Naive thymus-derived CD8-positive, alpha-beta T cell (primary cell): ENCODE measurements at places on chromosomes 2 and 18. TPM values are rescaled to one million over a fixed set of nuclear protein-coding genes. Genes with fewer than 3 reads are reported as not detected.
A peak's percentile ranks its signal among the peaks of the same experiment; 100 is the strongest.

DNA sequence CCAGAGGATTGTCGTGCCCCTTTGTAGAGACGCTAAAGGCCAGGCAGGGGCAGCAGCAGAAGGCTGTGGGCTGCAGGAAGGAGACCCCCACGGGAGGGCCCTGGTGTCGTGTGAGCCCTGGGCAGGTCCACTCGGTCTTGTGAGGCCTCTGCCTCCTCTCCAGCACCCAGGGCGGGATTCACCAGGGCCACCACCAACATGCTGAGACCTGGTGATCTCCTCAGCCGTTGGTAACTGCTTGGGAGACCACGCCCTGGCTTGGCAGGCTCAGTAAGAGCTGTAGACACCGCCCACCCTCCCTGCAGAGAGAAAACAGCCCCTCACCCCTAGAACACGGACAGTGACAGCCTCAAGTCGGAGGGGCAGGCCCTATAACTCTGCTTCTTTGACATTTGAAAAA is 21.1 kb downstream of the MBP start:
- DNase-seq: no peak

GRCh38 chr2:204840504-204840903 is 295.2 kb downstream of the PARD3B start:
- no peak for DNase-seq

DNA sequence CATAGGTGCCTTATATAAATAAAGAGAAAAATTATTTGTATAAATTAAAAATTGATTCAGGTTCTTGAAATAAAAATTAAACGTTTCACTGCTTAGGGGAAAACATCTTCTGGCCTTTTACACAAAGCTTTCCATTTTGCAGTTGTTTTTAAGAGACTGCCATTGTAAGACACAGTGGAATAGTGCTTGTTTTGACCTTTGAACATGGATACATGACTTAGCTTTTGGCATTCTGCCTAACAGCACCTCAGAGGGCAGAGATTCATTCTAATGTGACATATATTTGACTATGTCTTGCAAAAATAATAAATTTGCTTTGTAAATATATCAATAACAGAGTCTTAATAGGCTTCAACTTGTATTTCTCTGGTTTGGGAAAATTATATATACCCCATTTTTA is 142.1 kb downstream of the SLC4A10 start:
- no peak for DNase-seq

GRCh38 chr2:142286618-142287017 is 155.8 kb upstream of the LRP1B start:
- no peak for DNase-seq

DNA sequence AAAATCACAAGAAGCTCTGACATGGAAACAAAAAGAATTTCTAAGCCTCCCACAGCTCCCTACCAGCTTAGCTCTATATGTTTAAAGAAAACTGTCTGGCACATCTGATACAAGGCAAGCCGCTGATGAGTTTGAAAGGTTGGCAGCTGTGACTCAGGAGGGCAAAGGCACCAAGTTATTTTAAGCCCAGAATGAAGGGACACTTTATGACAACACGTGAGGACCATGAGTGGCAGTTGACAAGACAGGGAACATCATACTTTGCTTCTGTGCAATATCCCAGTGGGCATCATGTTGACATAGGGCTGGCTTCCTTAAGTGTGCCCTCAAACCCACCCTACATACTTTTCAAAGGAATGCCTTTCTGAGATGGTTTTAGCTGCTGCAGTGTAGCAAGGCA is 272.9 kb downstream of the CLIP4 start:
- no peak for DNase-seq

GRCh38 chr18:49225160-49225559 is 235.3 kb downstream of the DYM start:
- no peak for DNase-seq

- no peak for DNase-seq
Observed at GRCh38 chr2:148167241-148167766, 146.4 kb downstream of the MBD5 start.

DNA sequence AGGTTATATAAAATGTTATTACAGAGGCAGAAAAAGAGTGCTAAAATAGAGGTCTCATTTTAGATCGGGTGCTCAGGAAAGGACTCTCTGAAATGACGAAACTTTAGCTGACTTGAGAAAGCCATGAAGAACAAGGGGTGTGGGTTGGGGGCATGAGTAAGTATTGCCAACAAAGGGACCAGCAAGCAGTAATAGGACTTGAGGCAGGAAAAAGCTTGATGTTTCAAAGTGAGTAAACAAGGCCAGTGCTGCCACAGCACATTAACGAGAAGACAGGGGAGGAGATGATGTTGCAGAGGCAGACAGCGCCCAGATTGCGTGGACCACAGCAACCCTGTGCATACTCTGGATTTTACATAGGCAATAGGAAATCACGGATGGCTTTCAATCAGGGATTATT is 318.8 kb downstream of the ZEB2 start:
- no peak for DNase-seq

DNA sequence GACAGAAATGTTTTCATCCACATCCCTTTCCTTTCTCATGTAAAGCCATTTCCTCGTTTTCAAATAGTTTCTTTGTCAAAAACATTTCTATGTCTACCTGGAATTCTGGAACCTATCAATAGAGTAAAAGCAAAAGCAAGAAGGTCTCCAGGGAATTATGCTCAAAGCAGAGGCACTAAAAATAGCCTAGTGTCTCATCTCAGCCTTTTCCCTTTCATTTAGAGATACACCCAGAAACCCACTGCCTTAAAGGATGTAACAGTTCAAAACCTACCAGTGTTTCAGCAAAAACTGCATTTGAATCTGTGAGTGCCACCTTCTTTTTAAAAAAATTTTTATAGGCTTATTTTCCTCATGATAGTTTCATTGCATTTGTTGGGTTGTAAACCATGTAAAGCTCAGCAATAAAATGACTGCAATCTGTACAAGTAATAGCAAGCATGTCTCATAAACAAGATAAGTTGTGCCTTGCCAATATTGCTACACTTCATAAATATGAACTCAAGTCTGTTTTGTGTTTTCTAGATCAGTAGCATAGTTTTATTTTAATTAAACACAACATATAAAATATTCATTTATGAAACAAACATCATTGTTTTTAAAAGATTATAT is 927.3 kb upstream of the ACVR2A start:
- DNase-seq: no peak

DNA sequence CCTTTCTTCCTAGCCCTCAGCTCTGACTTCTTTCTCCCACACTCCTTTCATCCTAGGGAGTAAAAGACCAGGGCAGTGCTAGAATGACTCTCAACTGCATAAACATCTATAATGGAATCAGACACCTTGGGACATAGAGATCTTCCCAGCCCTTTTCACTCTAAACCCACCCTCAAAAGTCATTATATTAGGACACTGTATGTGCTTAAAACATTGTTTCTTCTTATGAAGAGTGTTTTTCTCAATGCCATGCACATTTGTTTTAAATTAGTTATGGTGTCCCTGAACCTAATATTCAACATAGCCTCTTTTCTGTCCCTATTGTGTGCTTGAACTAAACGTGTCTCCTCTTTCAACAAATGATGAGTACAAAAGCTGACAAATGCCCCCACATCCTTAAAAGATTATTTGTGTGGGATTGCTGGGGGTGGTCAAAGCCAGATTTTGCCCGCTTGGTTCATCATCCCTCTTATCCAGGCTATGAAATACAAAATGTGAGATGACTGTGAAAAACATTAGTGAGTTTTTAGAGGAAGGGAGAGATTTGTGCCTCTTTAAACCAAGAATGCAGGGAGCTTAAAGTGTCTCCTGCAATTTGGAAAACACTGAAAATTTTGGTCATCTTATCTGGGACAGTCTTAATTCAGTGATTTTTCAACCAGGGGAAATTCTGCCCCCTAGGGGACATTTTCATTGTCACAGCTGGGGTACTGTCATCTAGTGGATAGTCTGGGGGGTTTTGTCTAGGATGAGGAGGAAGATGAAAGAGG is 29.0 kb downstream of the SERPINB5 start:
- no peak for DNase-seq

- no peak for DNase-seq
Observed at GRCh38 chr2:37111958-37112357, 27.6 kb downstream of the GPATCH11 start.

GRCh38 chr2:202016579-202017227 is 17.0 kb upstream of the FZD7 start:
- DNase-seq: no peak

DNA sequence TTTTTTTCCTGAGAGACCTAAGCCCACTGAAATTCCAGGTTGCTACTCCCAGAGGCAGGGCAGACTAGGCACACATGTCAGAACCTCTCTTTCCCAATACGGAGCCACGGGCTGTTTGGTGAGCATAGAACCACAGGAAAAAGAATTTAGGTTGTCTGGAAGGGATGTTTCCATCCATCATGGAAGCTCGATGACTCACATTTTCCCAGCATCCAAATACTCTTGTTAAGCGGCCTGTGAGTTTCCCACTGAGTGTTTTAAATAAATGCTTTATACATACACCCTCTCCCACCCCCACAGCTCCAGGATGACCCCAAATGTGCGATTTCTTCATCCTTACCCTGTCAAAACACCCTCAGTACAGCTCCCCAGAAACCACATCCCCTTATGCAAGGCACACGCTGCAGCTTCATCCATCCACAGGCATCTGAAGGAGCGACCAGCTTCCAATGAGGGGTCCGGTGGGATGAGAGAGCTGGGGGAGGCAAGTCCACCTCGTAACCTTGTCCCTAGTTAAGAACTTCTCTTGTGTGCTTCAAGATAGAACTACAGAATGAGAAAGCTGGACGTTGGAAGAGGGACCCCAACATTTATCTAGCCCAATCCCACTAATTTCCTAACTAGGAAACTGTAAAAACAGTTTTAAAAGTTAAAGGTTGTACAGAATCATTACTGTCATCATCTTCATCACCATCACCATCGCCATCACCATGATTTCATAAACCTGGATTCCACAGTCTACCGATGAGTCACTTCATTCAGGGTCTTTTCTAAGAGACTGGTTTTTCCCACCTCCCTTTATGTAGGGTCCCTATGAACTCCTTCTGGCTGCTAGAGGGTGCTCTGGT is 63.5 kb upstream of the FZD7 start:
- no peak for DNase-seq

DNA sequence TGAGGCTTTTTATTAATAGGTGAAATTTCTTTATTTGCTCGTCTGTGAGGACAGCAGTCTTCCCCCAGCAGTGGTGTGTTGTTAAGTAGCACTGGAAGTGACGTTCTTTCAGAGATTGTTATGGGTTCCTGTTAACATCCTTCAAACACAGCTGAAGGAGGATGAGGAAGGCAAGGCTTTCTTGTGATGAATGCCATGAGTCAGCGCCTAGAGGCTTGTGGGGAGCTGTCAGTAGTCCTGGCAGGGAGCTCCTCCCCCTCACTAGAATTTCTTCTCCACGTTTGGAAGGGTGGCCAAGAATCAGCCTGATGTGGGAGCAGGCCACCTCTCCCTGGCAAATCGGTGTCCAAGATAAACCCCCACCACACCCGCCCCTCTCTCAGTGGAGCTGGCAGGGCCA is 113.2 kb downstream of the ARHGEF4 start:
- DNase-seq: no peak

DNA sequence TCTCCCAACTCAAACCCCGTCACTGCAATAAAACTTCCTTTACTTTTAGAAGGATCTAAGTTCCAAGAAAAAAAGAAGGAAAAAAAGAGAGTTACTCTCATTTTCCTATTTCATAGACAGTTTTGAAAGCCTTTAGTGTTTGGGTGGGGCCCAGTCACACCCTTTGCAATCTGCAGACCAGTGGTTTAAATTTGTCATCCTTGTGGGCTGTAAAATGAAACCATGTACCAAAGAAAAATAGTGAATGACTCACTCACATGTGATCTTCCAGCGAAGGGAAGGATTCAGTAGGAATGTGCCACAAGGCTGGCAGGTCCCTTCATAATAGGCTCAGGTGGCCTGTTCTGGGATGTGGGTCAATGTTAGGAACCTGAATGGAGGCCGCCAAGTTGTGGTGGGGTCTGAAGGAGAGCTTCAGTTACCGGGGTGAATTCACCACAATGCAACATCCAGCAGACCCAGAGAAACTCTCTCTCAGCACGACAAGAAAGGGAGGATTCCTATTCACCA is 28.3 kb downstream of the ANXA4 start:
- peak; percentile 6 for DNase-seq

DNA sequence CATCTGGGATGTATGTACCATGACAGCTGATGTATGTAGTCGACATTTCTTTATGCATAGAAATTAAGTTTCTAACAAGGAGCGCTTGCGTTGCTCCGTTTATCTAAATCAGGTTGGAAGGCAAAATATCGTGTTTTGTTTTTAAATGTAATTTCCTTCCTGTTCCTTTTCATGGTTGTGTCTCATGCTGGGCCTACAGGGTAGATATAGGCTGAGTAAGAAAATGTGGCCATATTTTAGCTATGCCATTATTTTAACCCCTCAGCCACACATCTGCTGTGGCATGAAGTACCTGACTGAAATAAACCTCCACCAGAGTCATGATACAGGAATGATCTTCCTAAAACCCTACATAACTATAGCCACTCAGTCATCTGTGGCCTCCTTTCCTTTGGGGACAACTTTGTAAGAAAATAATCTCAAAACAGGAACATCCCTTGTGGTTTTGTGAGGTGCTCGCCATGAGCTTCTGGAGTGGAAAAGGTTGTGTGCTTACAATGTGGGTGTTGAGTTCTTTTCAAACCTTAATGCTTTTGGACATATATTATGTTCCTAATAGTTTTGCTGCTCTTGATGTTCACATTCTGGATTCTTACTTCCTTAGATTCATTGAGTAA is 214.3 kb downstream of the FAM210A start:
- DNase-seq: no peak

- no peak for DNase-seq
Observed at GRCh38 chr2:232416521-232417470, 10.2 kb downstream of the ALPG start.

DNA sequence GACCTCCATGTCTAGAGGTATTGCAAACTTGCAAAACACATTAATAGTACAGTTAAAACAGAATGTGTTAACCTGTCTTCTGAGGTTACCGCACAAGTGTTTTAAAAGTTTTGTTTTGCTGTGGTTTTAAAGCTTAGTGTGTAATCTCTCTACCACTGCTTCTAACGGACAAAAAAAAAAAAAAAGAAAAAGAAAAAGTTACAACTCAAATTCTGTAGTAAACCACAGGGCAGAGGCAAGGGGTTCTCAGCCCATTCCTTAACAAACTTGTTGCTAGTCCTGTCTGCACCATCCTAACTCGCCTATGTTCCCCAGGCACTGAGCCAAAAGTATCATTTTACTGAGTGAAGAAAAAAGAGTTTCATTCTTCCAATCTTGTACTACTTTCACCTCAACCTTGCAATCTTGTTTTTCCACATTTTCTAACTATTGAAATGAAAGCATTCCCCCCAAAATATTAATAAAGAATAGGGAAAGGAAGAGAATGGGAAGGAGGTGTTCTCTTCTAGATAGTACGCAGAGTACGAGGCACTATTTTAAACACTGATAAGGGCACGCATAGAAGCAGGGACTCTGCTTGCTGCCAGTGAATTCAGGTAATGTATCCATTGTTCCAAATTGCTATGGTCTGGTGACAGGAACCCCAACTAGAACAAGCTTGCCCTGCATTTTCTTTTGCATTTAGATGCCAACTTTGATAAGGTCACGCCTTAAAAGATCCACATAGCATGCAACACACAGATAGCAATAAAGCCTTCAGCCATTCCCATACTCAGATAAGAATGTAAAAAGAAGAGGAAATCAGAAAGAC is 47.1 kb downstream of the IKZF2 start:
- peak; percentile 53 for DNase-seq

Gene SP140
- 27.5 TPM for total RNA-seq

Gene DYNC1I2
- 42.6 TPM for total RNA-seq

Gene IL36B
- not detected for total RNA-seq

Gene EVX2
- total RNA-seq: not detected

Gene INHA
- not detected for total RNA-seq

Gene GRP
- total RNA-seq: not detected

Gene NEU4
- not detected for total RNA-seq

Gene MC2R
- total RNA-seq: not detected

Gene CERKL
- total RNA-seq: not detected

Gene RAX
- total RNA-seq: not detected

Gene TNS1
- 0.21 TPM for total RNA-seq

Gene EPG5
- 49.0 TPM for total RNA-seq
